ENCODE measurements at places on chromosomes 7 and 10. TPM values are rescaled to one million over a fixed set of nuclear protein-coding genes. Genes with fewer than 3 reads are reported as not detected.

GRCh38 chr7:100210805-100211204 lies 8.9 kb upstream of the PVRIG start:
- DNase-seq = no peak

GRCh38 chr10:77909021-77909748 lies 17.4 kb downstream of the DLG5 start:
- DNase-seq = no peak

- DNase-seq = no peak
Measured at GRCh38 chr10:125123476-125124114, 36.8 kb downstream of the CTBP2 start.

- no peak for DNase-seq
Measured at GRCh38 chr7:139741239-139741638, 36.6 kb downstream of the HIPK2 start.

DNA sequence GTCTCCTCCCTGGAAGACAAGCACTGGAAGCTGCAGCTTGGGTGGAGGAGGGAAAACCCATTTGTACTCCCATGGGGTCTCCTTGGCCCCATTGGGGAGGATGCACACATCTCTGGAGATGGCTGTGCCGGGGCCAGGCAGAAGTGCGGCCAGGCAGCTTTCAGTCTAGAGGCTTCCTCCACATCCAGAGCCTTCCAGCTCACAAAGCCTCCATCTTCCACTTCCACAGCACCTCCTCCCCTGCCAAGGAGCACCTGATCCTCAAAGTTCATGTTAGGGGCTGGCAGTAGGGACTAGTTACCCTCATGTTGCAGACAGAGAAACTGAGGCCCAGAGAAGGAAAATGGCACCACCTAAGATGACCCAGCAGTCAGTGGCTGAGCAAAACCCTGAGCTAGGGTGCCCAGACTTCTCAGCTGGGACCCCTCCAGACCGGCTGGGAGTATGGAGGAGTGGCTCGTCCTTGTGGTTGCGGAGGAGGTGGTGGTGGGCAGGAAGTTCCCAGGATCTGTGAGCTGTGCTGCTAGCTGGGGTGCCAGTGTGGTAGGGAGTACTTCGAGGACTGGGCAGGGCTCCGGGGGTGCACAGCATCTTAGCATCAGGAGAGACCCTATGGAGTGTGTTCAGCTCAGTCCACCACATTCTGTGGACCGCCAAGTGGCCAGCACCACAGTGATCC lies 44.2 kb downstream of the ADCYAP1R1 start:
- no peak for DNase-seq

- no peak for DNase-seq
Measured at GRCh38 chr7:138954545-138955475, 26.4 kb downstream of the KIAA1549 start.

DNA sequence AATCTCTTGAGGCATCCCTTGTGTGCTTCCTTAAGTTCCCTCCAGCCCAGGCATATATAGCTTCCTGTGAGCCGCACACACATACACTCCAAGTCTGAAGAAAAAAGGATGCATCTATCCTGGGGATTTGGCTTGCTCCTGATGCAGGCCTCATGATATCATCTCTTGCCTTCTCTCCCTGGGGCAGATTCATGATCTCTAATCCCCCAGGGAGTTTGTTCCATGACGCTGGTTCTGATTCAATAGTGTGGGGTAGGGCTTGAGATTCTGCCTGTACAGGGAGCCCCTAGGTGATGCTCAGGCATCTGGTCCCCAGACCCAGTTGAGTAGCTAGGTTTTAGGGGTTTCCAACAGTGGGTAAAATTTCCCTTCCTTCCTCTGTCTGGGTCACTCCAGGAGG lies 1.5 kb downstream of the PON1 start:
- no peak for DNase-seq

DNA sequence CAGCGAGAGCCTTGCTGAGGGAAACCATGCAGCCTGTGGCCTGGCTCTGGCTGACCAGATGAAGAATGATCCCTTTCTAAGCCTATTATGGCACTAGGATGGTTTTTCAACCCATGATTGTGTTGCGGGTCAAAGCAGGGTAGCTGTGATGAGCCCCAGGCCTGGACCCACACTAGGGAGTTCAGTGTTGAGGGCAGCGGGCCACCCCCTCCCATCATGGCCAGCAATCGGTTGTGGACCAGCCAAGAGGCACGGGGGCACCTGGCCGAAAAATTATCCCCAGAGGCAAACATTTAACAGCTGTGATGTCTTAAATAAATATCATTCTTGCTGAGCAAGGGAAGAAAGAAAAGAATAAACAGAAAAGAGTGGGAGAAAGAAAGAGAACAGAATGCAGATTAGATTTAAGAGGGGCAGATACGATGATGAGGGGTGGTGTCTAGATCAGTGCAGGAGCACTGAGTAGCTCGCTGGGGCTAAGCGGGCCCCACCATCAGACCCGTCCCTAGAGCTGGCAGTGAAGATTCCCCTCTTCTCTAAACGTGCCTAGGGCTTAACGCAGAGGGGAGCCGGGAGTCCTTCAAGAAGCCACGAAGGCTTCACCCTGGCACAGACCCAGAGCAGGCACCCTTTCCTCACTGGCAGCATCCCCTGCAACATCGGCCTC lies 82.7 kb downstream of the SLC37A3 start:
- DNase-seq = no peak

DNA sequence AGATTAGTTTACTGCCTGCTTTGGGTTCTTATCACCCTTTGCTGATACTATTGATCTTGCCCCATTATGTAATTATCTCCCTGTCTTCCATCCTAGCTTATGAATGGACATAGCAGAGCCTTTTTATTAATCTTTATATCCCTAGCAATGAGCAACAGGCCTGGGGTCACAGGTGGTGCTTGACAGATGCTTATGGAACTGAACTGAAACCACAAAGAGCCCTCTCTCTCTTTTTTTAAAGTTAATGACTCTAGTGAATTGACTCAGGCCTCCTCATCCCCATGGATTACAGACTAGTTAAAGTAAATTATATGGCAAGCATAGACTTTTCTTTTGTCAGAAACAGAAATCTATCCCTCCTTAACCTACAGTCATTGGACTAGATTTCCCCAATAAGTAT lies 265.2 kb downstream of the PHTF2 start:
- DNase-seq = no peak

DNA sequence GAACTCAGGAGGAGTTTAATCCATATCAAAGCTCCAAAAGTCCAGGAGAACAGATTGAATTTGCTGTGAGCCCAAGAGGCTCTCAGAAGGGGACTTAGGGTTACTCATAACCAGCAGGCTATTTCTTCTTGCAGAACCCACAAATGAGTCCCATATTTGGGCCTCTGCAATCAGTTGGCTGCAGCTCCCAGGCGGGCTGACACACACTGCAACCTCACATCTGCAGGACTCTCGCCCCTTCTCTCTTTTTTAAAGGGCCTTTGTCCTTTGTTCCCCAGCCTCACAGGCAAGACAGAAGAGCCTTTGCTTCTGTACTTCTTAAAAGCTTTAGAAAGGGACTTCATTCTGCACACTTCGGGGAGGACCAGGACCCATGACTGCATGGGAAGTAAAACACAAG lies 26.7 kb downstream of the CREB3L2 start:
- no peak for DNase-seq

DNA sequence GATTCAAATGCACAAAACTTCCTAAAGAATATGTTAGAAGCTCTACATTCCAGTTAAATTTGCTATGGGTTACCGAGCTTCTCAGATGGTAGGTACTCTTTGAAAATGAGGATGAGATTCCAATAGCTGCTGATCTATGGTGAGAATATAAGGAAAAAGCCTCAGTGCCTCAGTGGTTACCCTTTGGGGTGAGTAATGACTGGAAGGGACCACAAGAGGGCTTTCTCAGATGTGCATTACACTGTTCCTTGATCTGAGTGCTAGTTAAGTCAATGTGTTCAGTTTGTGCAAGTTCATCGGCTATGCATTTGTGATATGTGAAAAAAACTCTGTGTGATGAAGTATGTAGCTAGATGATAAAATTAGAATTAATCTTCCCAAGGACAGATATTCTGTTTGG lies 3.5 kb downstream of the NRCAM start:
- DNase-seq = no peak

GRCh38 chr10:128365156-128365725 lies 239.0 kb upstream of the MKI67 start:
- DNase-seq = no peak

DNA sequence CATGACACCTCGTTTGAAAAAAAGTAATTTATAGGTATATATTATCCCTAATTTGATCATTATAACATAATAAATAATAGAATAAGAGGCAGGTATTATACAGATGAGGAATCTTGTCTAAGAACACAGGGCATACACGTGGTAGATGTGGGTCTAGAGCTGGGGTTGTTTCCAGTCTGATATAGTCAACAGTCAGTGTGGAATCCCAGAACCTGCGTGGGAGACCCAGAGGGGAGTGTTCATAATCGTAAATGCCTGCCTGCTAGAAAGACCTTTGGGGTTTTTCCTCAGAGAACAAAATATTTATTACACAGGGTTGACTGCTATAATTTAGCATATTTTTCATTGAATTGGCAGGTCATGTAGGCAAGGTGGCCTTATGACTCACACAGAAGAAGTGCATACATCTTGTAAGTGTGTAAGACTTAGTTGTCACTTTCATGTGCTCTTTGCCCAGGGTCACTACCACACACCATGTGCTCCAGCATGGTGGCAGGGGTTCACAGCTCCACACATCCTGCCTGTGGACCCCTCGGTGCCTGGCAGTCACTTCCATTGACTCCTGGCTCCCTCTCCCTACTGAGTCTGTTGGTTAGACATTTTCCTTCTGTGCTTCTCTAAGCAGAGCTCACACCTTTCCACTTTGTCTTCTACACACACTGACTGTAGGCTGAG lies 94.9 kb upstream of the IKZF1 start:
- no peak for DNase-seq

DNA sequence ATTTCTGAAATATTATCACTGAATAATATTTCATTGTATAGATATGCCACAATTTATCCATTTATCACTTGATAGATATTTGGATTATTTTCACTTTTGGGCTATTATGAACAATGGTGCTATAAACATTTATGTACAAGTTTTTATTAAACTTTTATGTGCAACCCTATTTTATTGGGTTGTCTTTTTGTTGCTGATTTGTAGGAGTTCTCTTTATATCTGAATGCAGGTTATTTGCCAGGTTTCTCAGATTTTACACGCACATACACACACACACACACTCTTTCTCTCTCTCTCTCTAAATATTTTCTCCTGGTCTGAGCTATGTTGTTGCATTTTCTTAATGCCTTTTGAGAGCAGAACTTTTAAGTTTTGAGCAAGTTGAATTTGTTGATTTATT lies 36.2 kb downstream of the ADK start:
- no peak for DNase-seq

CYP2C18 gene
- total RNA-seq = 0.14 TPM

COMTD1 gene
- 49.5 TPM for total RNA-seq

LIPK gene
- total RNA-seq = not detected

WNT16 gene
- 0.53 TPM for total RNA-seq

All from WTC11 (cell line).